GM23248 (cell line): ENCODE measurements at places on chromosomes 1 and 21. TPM values are rescaled to one million over a fixed set of nuclear protein-coding genes. Genes with fewer than 3 reads are reported as not detected.

Gene NUP133
- 26.6 and 29.1 TPM in 2 replicates for total RNA-seq

DNA sequence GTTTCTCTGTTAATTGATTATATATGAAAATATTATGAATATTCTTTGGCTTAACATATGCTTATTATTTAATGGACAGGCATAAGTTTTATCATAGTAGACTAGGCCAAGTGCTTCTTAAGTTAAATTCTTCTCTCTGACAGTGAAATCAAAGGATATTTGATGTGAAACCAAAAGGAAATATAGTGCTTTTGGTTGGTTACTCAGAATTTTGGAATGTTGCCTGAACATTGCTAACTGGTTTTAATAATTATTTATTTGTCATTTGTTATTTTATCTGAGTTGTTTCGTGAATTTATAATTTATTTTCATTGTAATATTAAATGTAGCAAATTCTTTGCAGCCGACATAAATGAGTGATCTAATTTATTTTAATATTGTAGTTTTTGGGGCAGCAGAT lies 18.3 kb downstream of the HOOK1 start:
- H3K36me3 ChIP-seq, result no peaks in the 10 kb centered on the region
- no peak for DNase-seq
- H3K27ac ChIP-seq, result no peak overlapping the region
- H3K27me3 ChIP-seq, result no peaks in the 10 kb centered on the region
- H3K4me1 ChIP-seq, result no peaks in the 10 kb centered on the region
- no peak overlapping the region for H3K4me3 ChIP-seq

Gene FCRL5
- total RNA-seq, result not detected in 2 replicates

GRCh38 chr1:40784141-40784770 lies 669 bp downstream of the KCNQ4 start:
- DNase-seq, result peak; percentile 18
- no peaks in the 10 kb centered on the region for H3K4me1 ChIP-seq
- no peak overlapping the region for H3K27ac ChIP-seq
- peak overlapping the region; percentile 29; the same call in 1 of the 2 replicates for H3K4me3 ChIP-seq
- peaks cover 18% of the 10 kb centered on the region for H3K27me3 ChIP-seq

GRCh38 chr1:193342811-193343210 lies 156.4 kb upstream of the B3GALT2 start:
- H3K27ac ChIP-seq, result no peak overlapping the region
- no peaks in the 10 kb centered on the region for H3K36me3 ChIP-seq
- H3K4me3 ChIP-seq, result no peak overlapping the region
- no peaks in the 10 kb centered on the region for H3K27me3 ChIP-seq
- DNase-seq, result no peak

GRCh38 chr1:153683854-153684253 lies 5.4 kb downstream of the NPR1 start:
- H3K27ac ChIP-seq, result no peak overlapping the region
- no peaks in the 10 kb centered on the region for H3K36me3 ChIP-seq
- peaks cover 7% of the 10 kb centered on the region; the same call in 1 of the 2 replicates for H3K27me3 ChIP-seq
- no peaks in the 10 kb centered on the region for H3K4me1 ChIP-seq
- H3K4me3 ChIP-seq, result no peak overlapping the region

Gene TCHHL1
- not detected in 2 replicates for total RNA-seq

Gene SMCP
- total RNA-seq, result not detected in 2 replicates

GRCh38 chr1:3192825-3193224 lies 123.8 kb downstream of the PRDM16 start:
- no peak overlapping the region for H3K27ac ChIP-seq
- H3K27me3 ChIP-seq, result no peaks in the 10 kb centered on the region
- H3K4me1 ChIP-seq, result no peaks in the 10 kb centered on the region
- no peaks in the 10 kb centered on the region for H3K36me3 ChIP-seq
- H3K4me3 ChIP-seq, result no peak overlapping the region
